Erythroblast (primary cell): ENCODE measurements at places on chromosomes 11 and 22.

DNA sequence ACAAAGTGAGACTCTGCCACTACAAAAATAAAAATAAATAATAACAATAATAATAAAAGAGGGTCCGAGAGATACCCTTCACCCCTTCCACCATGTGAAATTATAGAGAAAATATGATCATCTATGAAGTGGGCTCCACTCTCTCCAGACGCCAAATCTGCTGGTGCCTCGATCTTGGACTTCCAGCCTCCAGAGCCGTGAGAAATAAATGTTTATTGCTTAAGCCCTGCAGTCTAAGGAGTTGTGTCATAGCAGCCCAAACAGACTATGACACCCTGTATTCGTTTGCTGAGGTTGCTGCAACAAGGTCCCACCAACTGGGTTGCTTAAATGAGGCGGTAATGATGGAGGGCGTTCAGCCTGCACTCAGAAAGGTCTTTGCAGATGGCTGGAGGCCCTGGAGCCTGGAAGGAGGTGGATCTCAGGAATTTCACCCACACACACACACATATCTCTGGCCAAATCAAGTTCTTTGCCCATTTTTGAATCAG lies 7.6 kb upstream of the SEPTIN5 start:
- no peak for DNase-seq

GRCh38 chr22:46576556-46577367 lies 39.3 kb upstream of the CELSR1 start:
- peak; percentile 54 for DNase-seq

GRCh38 chr11:27770576-27770975 lies 70.3 kb upstream of the BDNF start:
- no peak for DNase-seq

DNA sequence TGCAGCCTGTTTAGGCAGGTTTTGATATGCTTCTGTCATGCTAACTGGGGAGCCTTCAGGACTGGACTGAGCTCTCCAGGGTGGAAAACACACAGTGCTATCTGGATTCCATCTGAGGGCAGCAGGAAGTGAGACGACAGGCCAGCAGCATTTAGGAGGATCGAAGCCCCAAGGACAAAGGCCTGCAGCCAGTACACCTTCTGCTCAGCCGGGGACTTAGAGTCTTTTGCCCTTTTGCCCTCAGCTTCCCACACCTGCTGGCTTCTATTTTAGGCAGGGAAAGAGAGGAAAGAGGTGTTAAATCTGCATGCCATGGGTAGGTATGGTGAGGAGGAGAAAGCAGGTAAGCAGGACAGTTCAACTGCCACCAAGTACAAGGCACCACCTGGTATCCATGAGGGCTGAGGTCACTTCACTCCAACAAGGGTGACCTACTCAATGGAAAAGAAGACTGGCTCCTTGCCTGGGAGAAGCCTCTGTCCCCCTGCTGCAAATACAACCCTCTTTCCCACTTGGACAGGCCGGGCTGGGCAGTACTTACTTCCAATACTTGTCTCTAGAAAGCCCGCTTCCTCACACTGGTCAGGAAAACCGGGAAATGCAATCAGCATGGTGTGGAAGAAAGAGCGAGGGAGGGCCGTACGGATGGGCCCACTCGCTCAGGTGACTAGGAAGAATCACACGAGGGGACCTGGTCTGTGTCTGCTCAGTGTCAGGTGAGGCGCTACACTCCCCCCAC lies 12.3 kb downstream of the LARGE2 start:
- no peak for DNase-seq

GRCh38 chr11:3866206-3866605 lies 10.7 kb downstream of the STIM1 start:
- peak; percentile 65 for DNase-seq

DNA sequence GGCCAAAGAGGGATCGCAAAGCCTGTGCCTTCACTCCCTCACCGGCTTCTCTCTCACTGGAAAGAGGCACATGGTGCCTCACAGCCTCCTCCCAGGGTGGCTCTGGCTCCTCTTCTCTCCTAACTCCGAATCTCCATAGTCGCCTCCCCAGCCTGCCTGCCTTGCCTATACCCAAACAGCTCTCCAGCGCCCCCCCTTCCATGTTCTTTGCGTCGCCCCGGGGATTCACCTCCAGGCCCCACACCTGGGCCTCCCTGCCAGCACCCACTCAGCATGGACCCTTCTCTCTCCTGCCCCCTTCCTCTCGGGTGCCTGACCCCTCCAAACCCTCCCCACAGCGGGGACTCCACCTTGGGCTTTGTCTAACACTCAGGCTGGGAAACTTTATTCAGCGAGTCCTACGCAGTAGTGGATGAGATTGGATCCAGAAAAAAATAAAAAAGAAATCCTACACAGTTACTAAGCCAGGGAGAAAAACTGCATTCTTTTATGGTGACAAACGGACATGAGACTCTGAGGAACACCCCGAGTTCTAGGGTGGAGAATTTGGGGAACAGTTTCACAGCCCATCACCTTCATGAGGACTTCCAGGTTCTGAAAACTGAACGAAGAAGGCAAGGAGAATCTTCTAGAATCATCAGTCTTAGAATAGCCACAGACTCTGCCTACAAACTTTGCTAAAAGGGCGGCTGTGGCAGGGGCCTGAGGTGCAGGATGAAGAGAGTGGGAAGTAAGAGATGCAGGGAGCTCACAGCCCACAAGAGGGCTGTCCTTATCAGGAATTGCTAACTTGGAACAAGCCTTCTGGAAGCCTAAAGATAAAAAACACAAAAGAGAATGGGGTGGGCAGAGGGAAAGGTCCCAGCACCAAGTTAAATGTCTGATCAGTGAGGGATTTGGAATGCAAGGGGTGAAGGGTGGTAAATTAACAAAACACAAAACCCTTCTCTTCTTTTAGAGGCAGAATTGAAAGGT lies 5.3 kb downstream of the PPM1F start:
- DNase-seq, result peak; percentile 82

GRCh38 chr11:10993186-10993585 lies 135.3 kb upstream of the ZBED5 start:
- no peak for DNase-seq

DNA sequence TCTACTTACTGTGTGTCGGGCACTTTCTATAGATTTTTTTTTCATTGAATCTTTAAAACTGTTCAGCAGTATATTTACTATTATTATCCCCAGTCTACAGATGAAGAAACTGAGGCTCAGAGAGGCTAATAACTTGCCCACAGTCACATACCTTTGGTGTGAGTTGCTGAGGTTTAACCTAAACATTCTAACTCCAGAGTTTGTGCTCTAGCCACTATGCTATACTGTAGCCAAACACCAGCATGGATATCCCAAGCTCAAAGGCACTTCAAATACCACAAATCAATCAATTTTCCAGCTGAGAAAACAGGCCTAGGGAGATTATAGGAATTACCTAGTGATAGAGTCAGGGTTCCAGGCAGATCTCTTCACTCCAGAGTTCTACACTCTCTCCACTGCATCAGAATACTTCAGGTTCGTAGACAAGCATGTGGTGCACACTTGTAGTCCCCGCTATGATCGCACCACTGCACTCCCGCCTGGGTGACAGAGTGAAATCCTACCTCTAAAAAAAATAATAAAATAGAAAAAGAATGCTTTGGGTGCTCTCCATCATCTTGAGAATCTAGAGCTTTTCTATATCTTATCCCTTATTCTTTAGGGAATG lies 20.4 kb upstream of the UPB1 start:
- no peak for DNase-seq

- no peak for DNase-seq
Measured at GRCh38 chr11:130369141-130369691, 54.5 kb upstream of the ZBTB44 start.

- no peak for DNase-seq
Measured at GRCh38 chr22:42696331-42696967, 24.2 kb downstream of the A4GALT start.

- no peak for DNase-seq
Measured at GRCh38 chr11:31236143-31236542, 133.4 kb downstream of the DCDC1 start.

DNA sequence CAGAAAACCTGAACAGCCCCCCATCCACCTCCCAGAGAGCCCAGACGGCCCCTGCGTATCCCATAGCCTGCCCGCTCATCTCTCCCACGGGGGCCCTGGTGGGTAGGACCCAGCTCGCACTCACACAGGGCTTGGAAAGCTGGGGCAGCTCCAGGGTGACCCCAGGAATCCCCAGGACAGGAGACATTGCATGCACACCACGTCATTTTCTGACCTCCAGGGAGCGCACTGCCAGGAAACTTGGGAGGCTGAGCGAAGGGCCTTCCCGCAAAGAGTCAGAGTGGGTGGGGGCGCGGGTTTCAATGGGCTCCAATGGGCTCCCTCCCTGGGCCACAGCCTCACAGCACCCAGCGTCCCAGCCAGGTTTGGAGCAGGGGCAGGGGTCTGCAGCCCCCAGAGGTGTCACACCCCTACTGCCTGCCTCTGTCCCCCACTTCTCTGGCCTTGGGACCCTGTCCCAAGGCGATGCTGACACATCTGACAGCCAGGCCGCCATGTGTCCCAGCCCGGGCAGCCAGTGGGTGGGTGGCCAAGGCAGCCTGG lies 8.2 kb upstream of the SYT8 start:
- no peak for DNase-seq

GRCh38 chr22:17903564-17904295 lies 120.6 kb downstream of the MICAL3 start:
- DNase-seq, result no peak

DNA sequence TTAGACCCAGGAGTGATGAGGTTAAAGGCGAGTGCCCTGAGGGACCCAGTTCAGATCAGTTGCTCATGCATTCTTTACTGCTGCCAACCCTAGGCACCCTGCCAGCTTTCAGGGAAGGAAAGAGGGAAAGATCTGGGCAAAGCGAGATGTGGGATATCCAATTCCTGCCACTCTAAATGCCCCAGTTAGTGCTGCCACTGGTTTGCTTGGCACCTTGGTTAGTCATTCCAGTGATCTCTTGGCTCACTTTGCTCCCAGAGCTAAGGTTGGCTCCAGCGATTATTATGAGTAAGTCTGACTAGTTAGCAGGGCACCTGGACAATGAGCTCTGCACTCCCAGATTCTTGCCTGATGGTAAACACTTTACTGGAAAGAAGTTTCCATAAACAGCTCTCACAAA lies 85.0 kb downstream of the INSC start:
- no peak for DNase-seq

- DNase-seq, result no peak
Measured at GRCh38 chr11:2576111-2576510, 123.7 kb downstream of the KCNQ1OT1 start.

- DNase-seq, result no peak
Measured at GRCh38 chr11:84824624-84825023, 802.5 kb downstream of the DLG2 start.

DNA sequence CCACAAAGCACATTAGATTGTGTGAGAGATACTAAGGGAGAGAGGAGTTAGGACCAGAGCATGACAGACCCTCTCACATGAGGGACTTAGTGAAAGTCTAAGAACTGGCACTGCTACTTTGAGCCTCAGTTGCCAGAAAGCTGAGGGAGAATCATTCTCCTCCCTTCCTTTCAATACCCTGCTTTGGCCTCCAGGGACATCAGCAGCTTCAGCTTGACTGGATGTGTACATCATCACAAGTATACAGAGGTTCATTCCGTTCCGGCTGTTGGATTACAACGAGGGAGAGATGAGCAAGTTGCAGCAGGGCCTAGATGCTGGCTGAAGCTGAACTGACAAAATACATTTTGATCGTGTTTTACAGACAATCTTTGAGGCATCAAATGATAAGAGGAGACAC lies 15.7 kb upstream of the ANO5 start:
- DNase-seq, result no peak

GRCh38 chr22:21688341-21688705 lies 22.5 kb downstream of the PPIL2 start:
- no peak for DNase-seq

DNA sequence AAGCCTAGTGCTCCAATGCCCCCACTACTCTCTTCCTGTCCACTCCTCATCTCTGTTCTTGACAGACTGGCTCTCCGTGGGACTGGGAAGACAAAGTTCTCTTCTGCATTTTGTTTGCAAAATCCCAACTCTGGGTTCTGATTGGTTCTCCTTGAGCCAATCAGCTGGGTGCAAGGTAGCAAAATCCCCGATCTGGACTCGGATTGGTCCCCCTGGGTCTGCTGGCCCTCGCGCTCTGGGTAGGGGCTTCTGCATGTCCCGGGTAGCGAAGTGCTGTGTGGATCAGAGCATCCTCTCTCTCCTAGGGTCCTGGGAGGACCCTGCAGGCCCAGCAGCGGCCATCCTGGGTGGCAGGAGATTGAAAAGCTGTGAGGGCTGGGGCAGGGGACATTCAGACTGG lies 22.3 kb upstream of the A4GALT start:
- DNase-seq, result no peak

GRCh38 chr11:6862961-6863360 lies at the start of gene OR10A2:
TSS of gene OR10A2 (plus strand) at chr11:6863057. CDS start at chr11:6869755, 6,698 bp downstream.
- no peak for DNase-seq

DNA sequence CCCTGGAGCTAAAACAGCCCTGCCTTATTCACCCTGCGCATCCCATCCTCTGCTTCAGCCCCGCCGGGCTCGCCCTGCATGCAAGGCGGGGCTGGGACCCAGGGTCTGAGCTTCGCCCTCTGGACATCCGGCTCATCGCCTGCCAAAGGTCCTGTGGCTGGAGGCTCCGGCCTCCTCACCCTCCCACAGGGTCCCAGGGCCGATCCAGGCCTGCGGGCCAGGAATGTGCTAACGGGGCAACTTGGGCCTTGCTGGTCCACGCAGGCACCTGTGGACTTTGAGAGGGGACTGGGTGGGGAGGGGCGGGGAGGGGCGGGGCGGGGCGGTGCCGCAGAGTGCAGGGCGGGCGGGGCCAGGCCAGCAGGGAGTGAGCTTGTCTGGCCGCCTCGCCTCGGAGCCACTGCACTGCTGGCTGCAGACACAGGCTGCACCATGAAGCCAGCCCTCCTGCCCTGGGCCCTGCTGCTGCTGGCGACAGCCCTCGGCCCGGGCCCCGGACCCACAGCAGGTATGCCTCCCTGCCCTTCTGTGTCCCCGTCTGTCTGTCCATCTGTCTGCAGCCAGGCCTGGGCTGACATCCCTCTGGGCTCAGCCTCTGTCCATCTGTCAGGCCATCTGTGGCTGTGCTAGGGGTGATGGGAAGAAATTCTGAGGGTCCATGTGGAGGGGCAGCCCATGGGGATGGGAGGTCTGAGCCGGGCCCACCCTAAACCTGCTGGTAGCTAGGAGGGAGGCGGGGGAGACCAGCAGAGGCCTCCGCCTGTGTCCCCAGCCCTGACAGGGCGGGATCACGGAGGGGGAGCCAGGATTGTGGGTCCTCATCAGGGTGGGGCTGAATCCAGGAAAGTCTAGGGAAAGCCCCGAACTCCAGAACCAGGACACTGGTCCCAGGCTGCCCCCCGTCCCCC lies at the start of gene SUSD2:
SUSD2 (plus strand) TSS at position 400 of the 908 bp plus-strand sequence; CDS start at position 433, 33 bp downstream.
- no peak for DNase-seq

DNA sequence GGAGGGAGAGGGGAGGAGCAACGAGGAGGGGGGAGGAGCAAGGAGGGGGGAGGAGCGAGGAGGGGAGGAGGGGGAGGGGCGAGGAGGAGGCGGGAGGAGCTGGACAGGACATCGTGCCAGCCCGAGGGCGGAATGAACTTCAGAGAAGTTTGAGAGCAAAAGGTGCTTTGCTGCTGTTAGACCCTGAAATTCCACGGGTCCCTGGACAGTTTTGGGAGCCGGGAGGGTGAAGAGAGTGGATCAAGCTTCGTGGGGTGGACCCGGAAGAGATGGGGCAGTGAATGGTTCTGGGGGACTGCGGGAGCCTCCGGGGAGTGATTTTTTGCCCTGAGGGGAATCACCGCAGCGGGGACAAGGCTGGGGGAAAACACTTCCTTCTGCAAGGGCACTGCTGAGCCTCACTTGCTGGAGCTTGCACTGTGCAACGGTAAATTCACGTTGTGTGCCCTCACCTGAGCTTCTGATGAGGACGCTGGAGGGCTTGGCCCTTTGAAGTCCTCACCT lies 10.7 kb upstream of the NLRP6 start:
- DNase-seq, result peak; percentile 74

GRCh38 chr22:29313126-29313575 lies 2.3 kb downstream of the RASL10A start:
- DNase-seq, result peak; percentile 86

GRCh38 chr11:20351136-20351535 lies 12.4 kb upstream of the HTATIP2 start:
- no peak for DNase-seq
